ENCODE measurements at places on chromosomes 2 and 18.

- DNase-seq: no peak
These were observed 241.3 kb upstream of the UBE2E3 start for GRCh38 chr2:180739070-180739469.

GRCh38 chr18:45837283-45838070 is 12.0 kb downstream of the SIGLEC15 start:
- DNase-seq: no peak

- no peak for DNase-seq
These were observed 11.5 kb downstream of the SPRED2 start for GRCh38 chr2:65420712-65421431.

DNA sequence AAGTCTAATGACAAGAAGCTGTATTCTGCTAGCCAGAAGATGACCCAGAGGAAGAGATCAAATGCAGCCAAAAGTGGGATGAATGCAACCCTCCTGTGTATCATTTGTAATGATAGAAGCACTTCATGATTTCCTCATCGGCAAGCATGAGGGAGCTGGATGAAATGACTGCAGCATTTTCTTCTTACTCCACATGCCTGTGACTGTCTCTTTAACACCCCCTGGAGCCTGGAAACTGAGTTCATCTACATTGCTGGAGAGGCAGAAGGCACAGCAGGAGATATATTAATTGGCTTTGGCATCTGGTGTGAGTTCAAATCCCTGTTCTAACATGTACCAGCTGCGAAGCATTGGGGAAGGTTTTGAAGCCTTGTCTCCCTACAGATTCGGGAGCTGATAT is 37.7 kb downstream of the ID2 start:
- DNase-seq: no peak

GRCh38 chr2:199718074-199718473 is 132.9 kb downstream of the FTCDNL1 start:
- DNase-seq: no peak

GRCh38 chr2:71607151-71607889 is 154.0 kb downstream of the DYSF start:
- DNase-seq: no peak
